ENCODE measurements at places on chromosomes 13 and 19.

DNA sequence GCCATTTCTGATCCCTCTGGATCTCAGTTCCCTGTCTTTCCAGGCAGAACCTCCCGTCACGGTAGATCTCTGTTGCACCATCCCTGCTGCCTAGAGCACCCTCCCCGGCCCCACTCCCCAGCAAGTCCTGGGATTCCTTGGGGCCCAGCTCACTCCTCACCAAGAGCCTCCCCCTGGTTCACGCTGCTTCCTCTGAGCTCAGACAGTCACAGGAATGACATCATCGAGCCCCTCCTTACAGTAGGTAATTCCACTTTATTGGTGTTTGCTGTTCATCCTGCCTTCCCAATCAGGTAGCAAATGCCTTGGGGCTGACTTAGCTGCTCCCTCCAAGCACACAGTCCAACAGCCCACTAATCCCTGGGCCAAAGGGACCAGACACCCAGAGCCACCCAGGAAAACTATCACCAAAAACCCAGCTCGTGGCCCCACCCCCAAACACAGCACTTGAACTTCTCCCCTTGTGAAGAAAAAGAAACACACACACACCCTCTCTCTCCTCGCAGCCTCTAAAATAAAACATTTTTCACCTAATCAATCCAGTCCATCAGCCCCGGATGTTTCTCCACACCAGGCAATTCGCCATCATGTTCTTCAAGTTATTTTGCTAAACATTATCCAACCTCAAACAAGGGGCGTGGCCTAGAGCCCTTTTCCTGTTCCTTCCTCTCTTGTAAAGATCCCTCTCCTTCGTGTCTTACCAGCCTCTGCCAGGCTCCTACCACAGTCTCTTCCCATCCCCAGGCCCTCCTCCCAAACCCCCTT lies 2.5 kb downstream of the NAPA start:
- DNase-seq = peak; percentile 78

GRCh38 chr13:102977471-102977870 lies 88.7 kb downstream of the SLC10A2 start:
- no peak for DNase-seq

DNA sequence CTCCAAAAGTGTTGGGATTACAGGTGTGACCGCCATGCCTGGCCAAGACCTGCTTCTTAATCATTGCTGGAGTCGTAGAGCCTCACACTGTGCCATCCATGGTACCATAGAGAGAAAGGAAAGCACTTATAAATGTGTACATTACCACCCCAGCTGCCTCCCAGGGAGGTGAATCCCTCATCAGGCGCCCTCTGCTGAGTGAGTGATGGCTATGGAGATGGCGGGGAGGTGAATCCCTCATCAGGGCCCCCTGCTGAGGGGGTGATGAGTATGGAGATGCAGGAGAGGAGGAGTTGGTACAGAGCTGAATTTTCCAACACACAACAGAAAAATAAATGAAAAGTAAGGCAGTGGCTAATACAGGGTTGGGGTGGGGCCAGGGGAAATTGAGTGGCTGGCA lies 263.4 kb downstream of the UQCRFS1 start:
- DNase-seq = no peak

GRCh38 chr19:5091018-5091683 lies 122.2 kb downstream of the KDM4B start:
- DNase-seq = no peak

- DNase-seq = no peak
These were observed 687.2 kb upstream of the KLHL1 start for GRCh38 chr13:70795484-70795883.

DNA sequence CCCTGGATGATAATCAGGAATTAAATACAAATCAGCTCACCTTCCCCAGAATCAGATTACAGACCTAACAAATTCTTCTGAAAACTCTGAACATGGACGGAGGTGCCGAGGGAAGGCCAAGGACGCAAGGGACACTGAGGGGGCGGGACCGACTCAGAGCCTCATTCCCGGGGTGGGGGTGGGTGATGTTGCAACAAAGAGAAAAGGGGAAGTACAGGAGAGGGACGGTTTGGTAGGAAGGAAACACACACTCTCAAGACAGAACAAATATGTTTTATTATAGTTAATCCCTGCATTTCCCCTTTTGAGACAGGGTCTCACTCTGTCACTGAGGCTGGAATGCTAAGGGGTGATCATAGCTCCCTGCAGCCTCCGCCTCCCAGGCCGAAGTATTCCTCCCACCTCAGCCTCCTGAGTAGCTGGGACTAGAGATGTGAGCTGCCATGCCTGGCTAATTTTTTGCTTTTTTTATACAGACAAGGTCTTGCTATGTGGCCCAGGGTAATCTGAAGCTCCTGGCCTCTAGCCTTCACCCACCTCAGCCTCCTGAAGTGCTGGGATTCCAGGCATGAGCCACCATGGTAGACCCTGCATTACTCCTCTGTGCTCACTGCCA lies 786 bp upstream of the LILRA2 start:
- no peak for DNase-seq

GRCh38 chr13:60032851-60033250 lies 130.9 kb downstream of the DIAPH3 start:
- no peak for DNase-seq

DNA sequence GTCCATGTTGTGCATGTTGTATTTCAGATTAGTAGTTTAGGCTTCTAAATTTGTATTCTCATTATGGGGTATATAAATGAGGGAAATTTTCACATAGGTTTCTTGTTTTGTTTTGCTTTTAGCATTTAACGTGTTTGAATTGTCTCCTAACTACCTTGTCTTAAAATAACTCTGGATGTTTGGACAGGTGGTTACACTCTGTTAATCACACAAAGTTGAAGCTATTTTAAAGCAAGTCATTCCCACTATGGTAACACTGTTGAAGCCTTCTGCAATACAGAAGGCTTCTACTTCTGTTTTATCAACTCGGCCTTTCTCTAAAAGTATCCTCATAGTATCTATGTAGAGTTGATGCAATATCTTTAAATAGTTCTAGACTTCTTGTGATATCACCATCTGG lies 245.3 kb upstream of the HTR2A start:
- no peak for DNase-seq

DNA sequence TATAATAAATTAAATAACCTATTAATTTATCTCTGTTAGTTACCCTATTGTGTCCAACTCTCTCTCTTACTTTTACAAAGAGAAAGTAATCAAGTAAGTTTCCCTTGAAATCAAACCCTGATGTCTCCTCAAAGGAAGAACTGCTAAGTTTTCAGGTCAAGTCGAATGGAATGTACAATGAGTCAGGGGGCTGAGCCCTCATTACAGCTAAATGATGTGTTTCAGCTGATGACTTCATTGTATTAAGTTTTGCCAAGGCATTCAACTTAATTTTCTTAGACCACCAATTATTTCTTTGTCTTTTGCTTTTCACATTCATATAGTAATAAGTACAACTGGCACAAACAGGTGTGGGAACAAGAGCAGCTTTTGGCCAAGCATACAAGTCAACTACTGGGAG lies 54.7 kb upstream of the DCT start:
- no peak for DNase-seq

DNA sequence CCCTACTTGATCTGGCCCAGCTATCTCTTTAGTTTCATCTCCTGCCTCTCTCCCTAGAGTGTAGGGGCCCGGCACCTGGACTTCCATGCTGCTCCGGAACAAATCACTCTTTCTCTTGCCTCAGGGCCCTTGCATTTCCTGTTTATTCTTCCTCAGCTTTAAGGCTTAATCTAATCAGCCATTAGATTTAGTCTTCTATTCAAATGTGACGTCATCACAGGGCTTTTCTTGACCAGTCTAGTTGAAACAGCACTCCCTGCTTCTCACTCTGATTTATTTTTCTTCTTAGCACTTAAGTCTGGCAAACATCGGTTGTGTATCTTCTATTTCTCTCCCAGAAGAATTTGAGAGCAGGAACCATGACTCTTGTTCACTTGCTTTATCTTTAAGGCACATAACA lies 564.1 kb downstream of the EFNB2 start:
- no peak for DNase-seq

- DNase-seq = no peak
These were observed 26.9 kb downstream of the CDK8 start for GRCh38 chr13:26280822-26281221.

GRCh38 chr19:44653977-44654774 lies 10.5 kb downstream of the PVR start:
- peak; percentile 70 for DNase-seq

DNA sequence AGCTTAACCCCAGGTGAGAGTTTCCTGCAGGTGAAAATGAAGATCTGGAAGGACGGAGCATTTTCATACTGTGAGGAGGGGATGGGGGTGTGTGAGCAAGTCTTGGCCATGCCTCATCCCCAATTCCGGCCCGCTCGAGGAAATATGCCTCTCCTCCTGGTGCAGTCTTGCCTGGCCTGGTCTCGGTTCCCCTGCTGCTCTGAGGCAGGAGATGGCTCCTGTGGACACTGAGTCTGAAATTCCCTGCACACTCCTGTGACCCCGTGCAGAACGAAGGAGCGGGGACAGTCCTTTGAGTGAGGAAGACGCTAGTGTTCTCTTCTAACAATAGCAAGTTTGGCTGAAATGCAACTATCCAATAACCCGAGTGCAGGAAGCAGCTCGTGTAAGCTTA lies 329 bp upstream of the ZNF439 start:
- DNase-seq = no peak

DNA sequence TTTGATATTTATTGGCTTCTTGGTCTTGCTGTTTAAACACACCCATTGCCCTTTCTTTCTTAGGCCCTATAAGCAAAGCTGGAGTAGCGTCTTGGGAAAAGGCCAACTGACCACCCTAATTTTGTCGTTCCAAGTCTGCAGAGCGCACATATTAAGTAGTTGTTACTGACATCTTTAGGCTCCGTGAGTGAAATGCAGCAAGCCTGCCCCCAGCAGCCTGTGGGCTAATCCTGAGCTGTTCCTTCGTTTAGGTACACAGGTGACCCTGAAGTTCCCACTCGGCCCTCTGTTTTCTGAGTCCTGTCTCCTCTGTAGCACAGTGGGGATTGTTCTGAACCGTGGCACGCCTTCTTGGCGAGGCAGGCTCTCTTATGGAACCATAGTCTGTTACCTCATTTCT lies 170.5 kb downstream of the STK24 start:
- DNase-seq = no peak

DNA sequence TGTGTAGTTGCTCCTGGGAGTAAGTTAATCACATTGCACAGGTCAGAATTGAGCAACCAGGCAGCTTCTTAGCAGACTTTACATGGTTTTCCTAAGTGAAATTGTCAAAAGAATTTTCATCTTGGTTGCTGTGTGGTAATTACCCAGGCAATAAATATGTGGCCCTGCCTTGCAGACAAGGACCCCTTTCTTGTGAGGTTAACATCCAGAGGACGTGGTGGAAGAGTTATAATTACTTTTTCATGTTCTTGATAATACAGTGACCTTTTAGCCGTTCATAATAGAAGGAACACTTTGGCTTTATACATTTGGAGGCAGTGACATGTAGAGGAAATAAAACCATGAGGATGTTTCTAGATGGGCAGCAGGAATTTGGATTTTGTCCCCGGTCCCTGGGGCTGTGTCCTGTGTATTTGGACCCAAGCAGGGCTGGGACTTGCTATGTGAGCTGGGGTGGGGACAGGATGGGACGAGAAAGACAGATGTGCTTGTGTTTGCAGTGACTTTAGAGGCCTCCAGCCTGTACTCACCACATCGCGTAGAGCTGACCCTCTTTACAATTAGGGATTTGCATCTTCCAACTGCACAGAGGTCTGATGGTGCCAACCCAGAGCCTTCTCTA lies 156.2 kb downstream of the STK24 start:
- no peak for DNase-seq

- DNase-seq = no peak
These were observed 146.3 kb upstream of the WASF3 start for GRCh38 chr13:26411206-26411605.

DNA sequence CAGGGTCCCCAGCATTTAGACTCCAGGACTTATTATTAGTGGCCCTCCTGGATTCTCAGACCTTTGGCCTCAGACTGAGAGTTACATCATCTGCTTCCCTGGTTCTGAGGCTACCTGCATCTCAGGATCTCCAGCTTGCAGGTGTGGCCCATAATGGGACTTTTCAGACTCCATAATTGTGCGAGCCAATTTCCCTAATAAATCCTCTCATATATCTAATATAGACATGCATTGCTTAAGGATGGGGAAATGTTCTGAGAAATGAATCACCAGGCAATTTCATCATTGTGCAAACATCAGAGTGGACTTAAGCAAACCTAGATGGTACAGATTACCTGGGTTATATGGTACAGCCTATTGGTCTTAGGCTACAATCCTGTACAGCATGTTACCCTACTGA lies 116.5 kb upstream of the FBXL3 start:
- peak; percentile 84 for DNase-seq

- DNase-seq = no peak
These were observed 26.8 kb downstream of the UBXN6 start for GRCh38 chr19:4430760-4431159.

- no peak for DNase-seq
These were observed 4.5 kb downstream of the SF3A2 start for GRCh38 chr19:2240881-2241760.

DNA sequence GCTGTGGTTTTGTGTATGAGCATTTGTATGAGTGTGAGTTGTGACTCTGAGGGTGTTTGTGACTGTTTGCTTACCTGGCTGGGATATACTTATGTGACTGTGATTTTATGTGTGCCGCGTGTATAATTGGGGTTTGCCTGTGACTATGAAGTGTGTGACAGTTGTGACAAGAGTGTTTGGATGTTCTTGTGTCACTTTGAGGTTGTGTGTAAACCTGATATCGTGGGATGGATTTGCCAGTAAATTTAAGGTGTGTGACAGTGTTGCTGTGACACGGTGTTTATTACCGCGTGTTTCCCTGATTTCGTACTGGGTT lies 442 bp downstream of the ZNF420 start:
- no peak for DNase-seq

- no peak for DNase-seq
These were observed 170.6 kb upstream of the TSC22D1 start for GRCh38 chr13:44746690-44747089.

- no peak for DNase-seq
These were observed 22.9 kb upstream of the SHISA2 start for GRCh38 chr13:26074706-26075105.

DNA sequence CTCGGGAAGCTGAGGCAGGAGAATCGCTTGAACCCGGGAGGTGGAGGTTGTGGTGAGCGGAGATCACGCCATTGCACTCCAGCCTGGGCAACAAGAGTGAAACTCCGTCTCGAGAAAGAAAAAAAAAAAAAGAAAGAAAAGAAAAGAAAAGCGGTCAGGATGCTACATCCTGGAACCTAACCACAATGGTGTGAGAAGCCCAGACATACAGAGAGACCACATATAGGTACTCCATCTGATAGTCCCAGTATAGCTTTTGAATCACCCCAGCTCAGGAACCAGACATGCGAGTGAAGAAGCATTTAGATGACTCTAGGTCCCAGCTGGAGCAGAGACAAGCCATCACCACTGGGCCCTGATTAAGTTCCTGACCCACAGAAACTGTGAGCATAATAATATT lies 3.2 kb downstream of the IFNL1 start:
- no peak for DNase-seq

DNA sequence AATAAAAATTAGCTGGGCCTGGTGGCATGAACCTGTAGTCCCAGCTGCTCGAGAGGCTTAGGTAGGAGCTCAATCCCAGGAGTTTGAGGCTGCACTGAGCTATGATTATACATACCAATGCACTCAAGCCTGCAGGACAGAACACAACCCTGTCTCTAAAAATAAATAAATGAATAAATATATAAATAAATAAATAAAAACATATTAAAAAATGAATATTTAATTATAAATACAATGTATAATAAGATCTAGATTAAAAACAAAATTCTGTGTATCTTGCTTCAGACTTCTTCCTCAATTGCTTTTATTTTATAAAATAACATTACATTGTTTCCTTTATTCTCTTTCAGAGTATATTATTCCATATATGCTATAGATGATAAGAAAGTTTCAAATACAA lies 1964.1 kb downstream of the PCDH9 start:
- no peak for DNase-seq
